ENCODE measurements at places on chromosomes 2 and 18.

DNA sequence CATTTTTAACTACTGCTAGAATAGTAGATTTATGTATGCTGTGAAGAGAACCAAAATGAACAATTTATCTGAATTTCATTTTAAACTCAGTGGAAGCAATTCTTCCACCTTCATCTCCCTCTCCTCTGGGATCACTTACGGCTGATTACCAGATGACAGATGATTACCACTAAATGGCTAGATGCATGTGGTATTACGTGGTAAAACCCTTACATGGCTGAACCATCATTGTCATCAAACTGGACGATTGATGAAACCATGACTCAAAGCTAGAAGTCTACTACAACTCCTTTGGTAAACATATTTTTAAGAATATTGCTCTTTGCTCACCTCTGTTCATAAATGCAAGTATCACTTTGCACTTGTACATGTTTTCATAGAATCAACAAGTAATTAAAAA lies 48.5 kb upstream of the DOCK10 start:
- DNase-seq: no peak

DNA sequence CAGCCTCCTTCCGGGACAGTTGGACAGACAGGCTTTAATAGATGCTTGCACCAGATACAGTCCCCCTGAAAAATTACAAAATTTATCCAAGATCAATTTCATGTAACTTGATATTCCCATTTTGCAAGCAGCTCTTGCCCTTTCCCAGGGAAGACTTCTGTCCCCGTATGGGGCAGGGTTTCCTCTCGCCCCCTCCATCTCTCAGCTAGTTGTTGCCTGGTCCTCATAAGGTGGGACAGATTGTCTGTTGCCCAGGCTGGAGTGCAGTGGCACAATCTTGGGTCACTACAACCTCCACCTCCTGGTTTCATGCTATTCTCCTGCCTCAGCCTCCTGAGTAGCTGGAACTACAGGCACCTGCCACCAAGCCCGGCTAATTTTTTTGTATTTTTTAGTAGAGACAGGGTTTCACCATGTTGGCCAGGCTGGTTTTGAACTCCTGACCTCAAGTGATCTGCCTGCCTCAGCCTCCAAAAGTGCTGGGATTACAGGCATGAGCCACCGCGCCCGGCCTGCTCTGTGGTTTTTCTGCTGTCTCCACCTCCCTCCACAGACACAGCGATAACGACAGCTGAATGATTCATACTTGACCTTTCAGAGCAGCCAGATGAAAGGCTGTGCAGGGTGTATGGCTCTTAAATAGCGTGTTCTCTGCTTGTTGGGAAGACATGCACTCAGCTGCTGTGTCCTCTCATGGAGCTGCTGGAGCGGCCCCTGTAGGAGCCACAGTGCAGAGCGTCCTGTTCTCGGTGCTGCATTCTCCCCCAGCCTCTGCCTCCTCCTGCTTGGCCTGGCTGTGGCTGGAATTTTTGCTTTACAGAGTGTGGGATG lies 61.4 kb downstream of the TTC39C start:
- peak; percentile 93 for DNase-seq

GRCh38 chr2:71157124-71157793 lies 26.8 kb downstream of the MPHOSPH10 start:
- peak; percentile 84 for DNase-seq

DNA sequence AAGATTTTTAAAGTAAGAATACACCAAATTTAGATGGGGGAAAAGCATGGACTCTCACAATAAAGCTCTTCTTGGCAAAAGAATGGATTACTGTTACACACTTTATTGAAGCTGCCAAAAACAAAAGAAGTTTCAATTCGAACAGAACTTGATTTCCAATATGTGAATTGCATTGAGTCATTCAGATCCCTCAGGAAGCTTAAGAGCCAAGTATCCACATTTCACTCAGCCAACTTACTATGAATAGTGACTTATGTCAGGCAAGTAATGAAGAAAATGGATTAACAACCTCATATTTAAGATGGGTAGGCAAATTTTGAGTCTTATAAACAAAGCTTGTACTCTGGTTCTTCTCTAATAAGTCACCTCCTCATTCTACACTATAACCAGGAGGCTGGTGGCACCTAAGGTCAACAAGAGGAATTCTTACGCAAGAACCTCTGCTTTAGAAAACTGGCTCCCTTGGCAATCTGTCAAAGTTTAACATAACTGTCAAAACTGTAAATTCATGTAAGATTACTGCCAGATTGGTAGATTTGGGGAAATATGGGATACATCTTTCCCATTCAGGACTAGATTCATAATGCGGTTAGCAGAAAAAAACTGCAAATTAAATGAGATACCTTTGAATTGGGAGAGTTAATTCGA lies 6.0 kb downstream of the HADHA start:
- peak; percentile 62 for DNase-seq

- peak; percentile 48 for DNase-seq
These were observed 31.5 kb upstream of the PTPRM start for GRCh38 chr18:7535436-7536205.

DNA sequence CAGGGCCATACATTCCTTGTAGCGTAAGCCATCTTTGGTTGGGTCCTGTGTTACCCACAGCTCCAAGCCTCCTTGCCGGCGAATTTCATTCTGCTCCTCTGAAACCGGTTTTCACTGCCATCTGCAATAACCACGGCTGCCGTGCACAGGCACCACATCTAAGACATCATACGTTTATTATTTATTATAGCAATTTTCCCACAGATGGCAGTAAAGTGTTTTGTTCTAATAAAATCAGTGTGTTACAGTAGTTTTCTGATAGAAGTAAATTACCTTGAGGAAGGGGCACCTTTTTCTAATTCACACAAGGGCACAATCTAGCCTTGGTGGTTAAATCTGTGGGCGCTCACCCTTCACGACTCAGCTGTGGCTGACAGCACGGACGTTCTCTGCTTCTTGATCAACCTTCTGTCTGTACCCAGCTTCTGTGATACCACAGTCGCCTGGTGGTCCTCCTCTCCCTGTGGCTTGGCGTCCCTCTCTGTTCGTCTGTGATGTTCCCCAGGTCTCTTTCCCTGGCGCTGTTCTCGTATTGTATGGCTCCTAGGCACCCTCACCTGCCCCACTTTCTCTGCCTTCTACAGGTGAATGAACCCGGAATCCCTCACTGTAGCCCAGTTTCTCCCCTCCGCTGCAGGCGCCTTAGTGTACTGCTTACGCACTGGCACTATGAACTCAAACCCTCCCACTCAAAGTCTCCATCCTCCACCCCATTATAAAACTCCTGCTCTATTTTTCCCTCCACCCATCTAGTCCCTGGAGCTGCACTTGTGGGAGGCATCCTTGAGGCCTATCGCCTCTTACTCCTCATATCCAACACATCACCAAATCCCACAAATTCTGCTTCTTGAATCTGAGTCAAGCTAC lies 236.8 kb downstream of the DYSF start:
- DNase-seq: no peak

Data from hematopoietic multipotent progenitor cell treated with erythropoietin and hydrocortisone succinate and interleukin-3 and kit ligand, for 6 days (in vitro differentiated cells).